ENCODE measurements at places on chromosomes 13 and 19. TPM values are rescaled to one million over a fixed set of nuclear protein-coding genes. Genes with fewer than 3 reads are reported as not detected.

- no peaks in the 10 kb centered on the region for H3K27me3 ChIP-seq
- H3K4me3 ChIP-seq: no peak overlapping the region
- H3K36me3 ChIP-seq: no peaks in the 10 kb centered on the region
- no peak for DNase-seq
- no peak overlapping the region for H3K27ac ChIP-seq
- H3K4me1 ChIP-seq: no peaks in the 10 kb centered on the region
Observed at GRCh38 chr13:44276061-44276460, 97.6 kb upstream of the SERP2 start.

- no peaks in the 10 kb centered on the region for H3K36me3 ChIP-seq
- H3K4me3 ChIP-seq: no peak overlapping the region
- no peak overlapping the region for H3K27ac ChIP-seq
- no peaks in the 10 kb centered on the region for H3K27me3 ChIP-seq
Observed at GRCh38 chr13:111361046-111361872, 40.8 kb downstream of the TEX29 start.

The DACT3 gene
- 2.4 TPM for total RNA-seq

DNA sequence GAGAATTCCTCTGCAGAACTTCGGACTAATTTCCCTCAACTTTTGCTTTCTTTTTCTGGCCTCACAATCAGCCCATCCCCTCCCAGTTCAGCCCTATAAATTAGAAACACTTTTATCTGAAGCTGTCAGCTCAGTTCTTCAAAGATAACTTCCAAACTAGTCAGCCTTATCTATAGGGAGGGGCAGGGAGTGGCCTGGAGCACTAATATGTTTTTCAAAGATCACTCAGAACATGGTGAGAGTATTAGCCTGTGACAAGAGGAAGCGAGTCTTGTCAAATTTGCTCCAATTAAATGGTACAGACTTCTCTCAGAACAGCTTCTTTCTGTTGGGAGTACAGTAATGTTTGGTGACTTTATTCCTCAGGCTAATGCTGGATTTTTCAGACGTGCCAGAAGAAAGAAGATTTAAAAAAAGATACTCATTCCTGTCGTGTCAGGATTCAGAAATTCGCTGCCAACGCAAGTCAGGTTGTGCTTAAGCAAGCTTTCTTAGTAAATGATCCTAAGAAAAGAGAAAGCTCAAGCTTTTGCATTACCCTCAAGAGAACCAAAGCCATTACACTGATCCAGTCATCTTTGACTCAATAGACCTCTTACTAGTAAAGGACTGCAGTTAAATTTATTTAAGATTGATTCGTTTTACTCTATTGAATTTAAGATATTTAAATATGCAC lies 1033.6 kb downstream of the SLITRK5 start:
- no peaks in the 10 kb centered on the region for H3K27me3 ChIP-seq
- H3K27ac ChIP-seq: no peak overlapping the region
- H3K4me1 ChIP-seq: no peaks in the 10 kb centered on the region
- no peak overlapping the region for H3K4me3 ChIP-seq
- no peaks in the 10 kb centered on the region for H3K36me3 ChIP-seq

The ATP4B gene
- not detected for total RNA-seq

- DNase-seq: no peak
- peaks cover 38% of the 10 kb centered on the region for H3K36me3 ChIP-seq
- no peak overlapping the region for H3K4me3 ChIP-seq
- no peaks in the 10 kb centered on the region for H3K27me3 ChIP-seq
- no peak overlapping the region for H3K27ac ChIP-seq
Observed at GRCh38 chr19:44005973-44006372, 3.2 kb downstream of the ZNF230 start.

The IL17D gene
- 6.5 TPM for total RNA-seq

- H3K27me3 ChIP-seq: peaks cover 16% of the 10 kb centered on the region
- H3K4me3 ChIP-seq: no peak overlapping the region
Observed at GRCh38 chr19:18229915-18230314, 3.7 kb upstream of the PDE4C start.

GRCh38 chr19:646779-647565 lies 7.3 kb downstream of the FGF22 start:
- no peak overlapping the region for H3K27ac ChIP-seq
- peaks cover 37% of the 10 kb centered on the region for H3K36me3 ChIP-seq
- no peaks in the 10 kb centered on the region for H3K27me3 ChIP-seq

GRCh38 chr19:33214596-33214995 lies 11.1 kb downstream of the SLC7A10 start:
- H3K4me1 ChIP-seq: no peaks in the 10 kb centered on the region
- DNase-seq: no peak
- no peaks in the 10 kb centered on the region for H3K36me3 ChIP-seq
- no peaks in the 10 kb centered on the region for H3K27me3 ChIP-seq

GRCh38 chr19:46015687-46016425 lies 7.0 kb downstream of the PGLYRP1 start:
- no peak overlapping the region for H3K27ac ChIP-seq
- DNase-seq: peak; percentile 13
- no peaks in the 10 kb centered on the region for H3K36me3 ChIP-seq
- peaks cover 3% of the 10 kb centered on the region for H3K4me1 ChIP-seq

The F10 gene
- total RNA-seq: 9.2 TPM

GRCh38 chr13:46195016-46195415 lies 13.0 kb upstream of the LCP1 start:
- H3K27me3 ChIP-seq: no peaks in the 10 kb centered on the region
- no peak overlapping the region for H3K27ac ChIP-seq
- DNase-seq: no peak
- H3K36me3 ChIP-seq: no peaks in the 10 kb centered on the region
- no peak overlapping the region for H3K4me3 ChIP-seq

The ELANE gene
- 2.1 TPM for total RNA-seq

GRCh38 chr13:104534847-104535246 lies 1468.6 kb upstream of the SLC10A2 start:
- no peak overlapping the region for H3K4me3 ChIP-seq
- H3K27me3 ChIP-seq: no peaks in the 10 kb centered on the region
- DNase-seq: no peak
- no peaks in the 10 kb centered on the region for H3K4me1 ChIP-seq
- H3K36me3 ChIP-seq: no peaks in the 10 kb centered on the region

- H3K4me3 ChIP-seq: no peak overlapping the region
- no peaks in the 10 kb centered on the region for H3K4me1 ChIP-seq
- no peak overlapping the region for H3K27ac ChIP-seq
Observed at GRCh38 chr19:53904909-53905308, 4.2 kb upstream of the CACNG7 start.

The SPACA4 gene
- total RNA-seq: not detected

DNA sequence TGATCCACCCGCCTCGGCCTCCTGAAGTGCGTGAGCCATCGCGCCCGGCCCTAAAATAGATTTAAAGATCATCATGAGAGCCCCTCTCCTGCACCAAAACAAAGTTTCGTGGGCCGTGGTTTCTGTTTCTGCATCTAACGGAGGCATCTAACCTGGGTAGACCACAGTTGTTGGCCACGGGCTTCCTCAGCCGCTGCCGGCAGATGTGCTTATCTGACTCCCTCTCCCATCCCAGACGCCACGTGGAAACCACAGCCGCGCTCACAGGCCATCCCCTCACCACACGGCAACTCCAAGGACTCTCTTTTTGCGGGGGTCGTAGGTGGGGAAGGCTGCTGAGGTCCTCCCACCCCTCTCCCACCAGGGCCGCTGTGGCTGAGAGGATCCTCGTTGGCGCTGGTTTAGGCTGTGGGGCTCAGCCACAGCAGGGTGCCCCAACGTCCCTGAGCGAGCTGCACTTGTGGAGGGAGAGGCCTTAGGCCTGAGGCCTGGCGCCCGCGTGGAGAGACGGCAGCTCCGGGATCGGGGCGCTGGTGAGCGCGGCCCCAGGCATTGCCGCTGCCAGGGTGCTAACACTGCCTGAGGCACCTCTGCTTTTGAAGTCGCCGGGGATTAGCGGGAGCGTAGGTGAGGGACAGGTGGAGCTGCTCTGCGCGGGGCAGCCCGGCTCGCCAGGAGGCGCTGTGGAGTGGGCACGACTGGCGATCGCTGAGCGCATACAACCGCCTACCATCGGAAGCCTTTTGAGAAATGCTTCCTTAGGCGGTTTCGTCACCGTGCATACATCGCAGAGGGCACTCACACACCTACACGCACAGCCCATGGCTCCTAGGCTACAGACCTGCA lies 8.9 kb downstream of the ZSCAN1 start:
- no peak overlapping the region for H3K27ac ChIP-seq
- H3K36me3 ChIP-seq: no peaks in the 10 kb centered on the region
- DNase-seq: peak; percentile 58
- no peak overlapping the region for H3K4me3 ChIP-seq
- no peaks in the 10 kb centered on the region for H3K27me3 ChIP-seq
- peaks cover 6% of the 10 kb centered on the region for H3K4me1 ChIP-seq

The SUGP1 gene
- 45.1 TPM for total RNA-seq

GRCh38 chr19:14395262-14395661 lies 14.0 kb downstream of the ADGRE5 start:
- H3K27ac ChIP-seq: no peak overlapping the region
- H3K4me3 ChIP-seq: no peak overlapping the region
- no peaks in the 10 kb centered on the region for H3K27me3 ChIP-seq
- H3K4me1 ChIP-seq: no peaks in the 10 kb centered on the region
- no peaks in the 10 kb centered on the region for H3K36me3 ChIP-seq

DNA sequence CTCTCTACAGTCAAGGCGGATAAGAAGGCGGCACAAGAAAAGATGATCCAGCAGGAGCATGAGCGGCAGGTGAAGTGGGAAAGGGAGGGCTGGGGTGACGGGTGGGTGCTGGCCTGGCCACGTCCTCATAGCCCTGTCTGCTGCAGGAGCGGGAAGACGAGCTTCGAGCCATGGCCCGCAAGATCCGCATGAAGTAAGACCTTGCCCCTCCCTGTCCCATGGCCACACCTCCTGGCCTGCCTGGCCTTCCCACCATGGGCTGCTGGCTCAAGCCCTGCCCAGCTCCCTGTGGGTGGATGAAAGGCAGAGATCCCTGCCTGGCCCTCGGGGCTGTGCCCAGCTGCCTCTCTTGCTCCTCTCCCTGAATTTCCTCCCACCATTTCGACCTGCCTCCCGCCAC lies 7.2 kb downstream of the ZNF296 start:
- H3K4me3 ChIP-seq: no peak overlapping the region
- no peak overlapping the region for H3K27ac ChIP-seq
- no peaks in the 10 kb centered on the region for H3K27me3 ChIP-seq
- no peaks in the 10 kb centered on the region for H3K4me1 ChIP-seq
- peaks cover 63% of the 10 kb centered on the region for H3K36me3 ChIP-seq

The CCNA1 gene
- total RNA-seq: 0.94 TPM

GRCh38 chr13:98541191-98541590 lies 35.7 kb downstream of the STK24 start:
- peaks cover 83% of the 10 kb centered on the region for H3K4me1 ChIP-seq
- no peaks in the 10 kb centered on the region for H3K36me3 ChIP-seq

The GJA3 gene
- 0.11 TPM for total RNA-seq

The DOCK6 gene
- 57.0 TPM for total RNA-seq

The ADAMTSL5 gene
- total RNA-seq: 5.1 TPM

DNA sequence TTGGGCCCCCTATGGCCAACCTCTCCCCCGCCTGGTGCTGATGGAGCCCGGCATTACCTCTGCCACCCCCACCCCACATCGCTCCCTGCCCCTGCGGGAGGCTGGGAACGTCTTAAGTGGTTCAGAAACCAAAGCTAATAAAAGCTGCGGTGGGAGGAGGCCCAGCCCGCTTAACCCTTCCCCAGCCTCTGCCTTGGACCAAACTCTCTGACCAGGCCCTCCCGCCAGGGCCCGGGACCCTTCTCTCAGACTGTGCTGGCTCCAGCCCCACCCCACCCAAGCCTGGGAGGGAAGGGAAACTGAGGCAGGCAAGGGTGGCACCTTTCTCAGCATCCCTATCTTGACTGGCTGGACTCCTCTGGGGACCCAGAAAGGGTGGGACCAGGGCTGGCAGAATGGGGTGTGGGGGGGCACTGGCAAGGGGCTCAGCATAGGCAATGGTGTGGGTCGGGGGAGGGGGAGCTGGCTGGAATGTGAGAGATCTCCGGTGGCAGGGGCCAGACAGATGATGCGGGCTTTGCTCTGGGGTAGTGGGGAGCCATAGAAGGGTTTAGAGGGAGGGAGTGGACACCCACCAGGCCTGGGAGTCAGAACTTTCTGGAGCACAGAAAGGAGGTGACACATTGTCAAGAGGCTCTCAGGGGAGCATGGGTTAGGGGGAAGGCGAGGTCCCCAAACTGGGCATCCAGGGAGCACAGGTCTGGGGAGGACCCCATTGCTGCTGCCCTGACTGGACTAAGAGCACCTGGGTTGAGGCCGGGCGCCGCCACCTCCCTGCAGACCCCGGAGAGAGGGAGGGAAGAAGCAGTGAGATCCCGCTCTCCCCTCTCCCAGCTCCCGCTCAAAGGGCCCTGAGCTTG lies 21.9 kb downstream of the SMIM24 start:
- H3K36me3 ChIP-seq: peaks cover 37% of the 10 kb centered on the region
- DNase-seq: no peak
- H3K4me3 ChIP-seq: no peak overlapping the region
- H3K4me1 ChIP-seq: peaks cover 28% of the 10 kb centered on the region
- no peak overlapping the region for H3K27ac ChIP-seq

All from thyroid gland (tissue), 4 donors.